GM20000 (cell line): ENCODE measurements at places on chromosomes 16 and 17.

GRCh38 chr16:67544329-67544841 lies 15.8 kb downstream of the RIPOR1 start:
- no peak for DNase-seq

- DNase-seq = no peak
Observed at GRCh38 chr17:79813297-79814126, 16.6 kb upstream of the CBX8 start.

DNA sequence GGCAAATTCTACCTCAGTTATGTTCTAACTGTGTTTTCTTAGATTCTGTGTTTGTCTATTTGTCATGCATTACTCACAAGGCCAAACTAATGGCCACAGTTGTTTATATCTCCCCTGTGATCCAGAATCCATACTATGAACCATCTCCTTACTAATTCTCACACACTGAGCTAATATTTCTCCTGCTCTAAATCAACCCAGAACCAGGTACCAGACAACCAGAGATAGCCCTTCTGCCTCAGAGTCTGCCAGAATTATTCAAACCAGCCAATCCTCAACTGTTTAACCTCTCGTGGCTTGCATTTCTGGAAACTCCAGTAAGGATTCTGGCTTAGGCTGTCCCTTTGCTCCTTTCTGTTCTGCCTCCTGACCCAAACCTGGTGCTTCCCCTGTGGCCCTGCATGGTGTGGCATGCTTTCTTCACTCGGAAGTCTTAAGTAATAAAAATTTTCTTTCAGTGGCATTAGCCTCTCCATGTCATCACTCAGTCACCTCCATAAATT lies 59.4 kb downstream of the EFCAB5 start:
- DNase-seq = no peak

DNA sequence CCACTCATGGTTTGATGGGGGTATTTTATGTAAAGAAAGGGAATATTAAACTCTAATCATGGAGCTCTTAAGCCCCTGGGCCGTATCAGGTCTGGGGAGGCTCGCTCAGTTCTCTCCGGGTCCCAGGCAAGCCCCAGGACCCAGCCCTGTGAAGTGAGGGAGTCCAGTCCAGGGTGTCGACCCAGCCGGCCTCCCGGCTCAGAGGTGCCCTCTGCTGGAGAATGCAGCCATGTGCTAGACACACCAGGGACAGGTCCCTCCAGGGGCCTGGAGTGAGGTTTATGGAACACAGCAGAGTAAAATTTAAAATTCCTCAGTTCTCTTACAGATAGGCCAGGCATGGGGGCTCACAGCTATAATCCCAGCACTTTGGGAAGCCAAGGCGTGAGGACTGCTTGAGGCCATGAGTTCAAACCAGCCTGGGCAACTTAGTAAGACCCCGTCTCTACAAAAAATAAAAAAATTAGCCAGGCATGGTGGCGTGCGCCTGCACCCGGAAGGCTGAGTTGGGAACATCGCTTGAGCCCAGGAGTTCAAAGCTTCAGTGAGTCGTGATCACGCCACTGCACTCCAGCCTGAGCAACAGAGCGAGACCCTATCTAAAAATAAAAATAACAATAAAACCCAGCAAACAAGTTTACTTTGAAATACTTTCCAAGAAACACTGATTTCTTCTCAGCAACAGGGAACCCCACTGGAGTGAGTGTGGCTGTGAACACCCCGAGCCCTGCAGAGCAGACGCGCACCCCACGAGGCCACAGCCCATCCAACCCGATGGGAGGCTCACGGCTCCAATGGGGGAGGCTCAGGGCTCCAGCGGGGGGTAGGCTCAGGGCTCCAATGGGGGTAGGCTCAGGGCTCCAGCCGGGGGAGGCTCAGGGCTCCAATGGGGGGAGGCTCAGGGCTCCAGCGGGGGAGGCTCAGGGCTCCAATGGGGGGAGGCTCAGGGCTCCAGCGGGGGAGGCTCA lies 72.2 kb downstream of the ZNF778 start:
- DNase-seq = peak; percentile 95

- no peak for DNase-seq
Observed at GRCh38 chr17:54426296-54426886, 474.3 kb upstream of the TOM1L1 start.

DNA sequence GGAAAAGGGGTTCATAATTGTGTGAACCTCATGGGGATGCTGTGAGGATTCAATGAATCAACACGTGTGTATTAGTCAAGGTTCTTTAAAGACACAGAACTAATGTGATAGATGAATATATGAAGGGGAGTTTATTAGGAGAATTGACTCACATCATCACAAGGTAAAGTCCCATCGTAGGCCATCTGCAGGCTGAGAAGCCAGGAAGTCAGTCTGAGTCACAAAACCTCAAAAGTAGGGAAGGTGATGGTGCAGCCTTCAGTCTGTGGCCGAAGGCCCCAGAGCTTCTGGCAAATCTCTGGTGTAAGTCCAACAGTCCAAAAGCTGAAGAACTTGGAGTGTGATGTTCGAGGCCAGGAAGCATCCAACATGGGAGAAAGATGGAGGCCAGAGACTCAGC lies 413.4 kb downstream of the CDH13 start:
- DNase-seq = no peak

DNA sequence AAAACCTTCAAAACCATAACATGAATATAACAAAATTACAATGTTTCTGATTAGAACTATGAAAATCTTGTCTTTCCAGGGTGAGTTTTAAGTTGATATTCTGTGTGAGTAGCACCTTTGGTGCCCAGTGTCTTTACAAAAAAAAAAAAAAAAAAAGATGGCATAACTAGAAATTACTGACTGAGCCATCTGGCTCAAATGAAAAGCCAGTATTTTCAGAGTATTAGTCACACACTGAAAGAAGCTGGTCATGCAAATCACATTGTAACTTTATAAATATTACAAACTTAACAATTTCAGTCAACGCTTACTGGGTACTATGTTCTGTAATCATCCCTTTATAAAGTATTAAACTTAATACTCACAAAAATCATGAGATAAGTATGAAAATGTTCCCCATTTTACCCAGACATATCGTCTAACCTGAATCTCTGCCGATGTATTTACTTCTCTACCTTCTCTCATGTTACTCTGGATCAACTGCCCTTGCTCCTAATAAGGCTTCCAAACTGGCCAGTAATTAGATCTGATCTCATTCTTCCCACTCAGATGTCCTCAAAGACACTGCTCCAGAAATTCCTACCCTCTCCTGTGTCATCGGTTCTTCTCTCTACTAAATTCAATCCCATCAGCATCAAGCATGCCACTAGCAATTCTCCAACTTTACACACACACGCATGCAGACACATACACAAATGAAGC lies 25.4 kb downstream of the UBE2G1 start:
- DNase-seq = peak; percentile 35

GRCh38 chr17:73976676-73977521 lies 226.6 kb upstream of the RPL38 start:
- no peak for DNase-seq

- no peak for DNase-seq
Observed at GRCh38 chr17:49454050-49454449, 39.4 kb upstream of the PHB1 start.

- DNase-seq = no peak
Observed at GRCh38 chr17:81135505-81136278, 29.6 kb upstream of the PVALEF start.

- peak; percentile 98 for DNase-seq
Observed at GRCh38 chr17:39636927-39637736, at the start of gene STARD3. STARD3 (plus strand) TSS chr17:39637144; CDS start chr17:39653532, 16,388 bp downstream.

DNA sequence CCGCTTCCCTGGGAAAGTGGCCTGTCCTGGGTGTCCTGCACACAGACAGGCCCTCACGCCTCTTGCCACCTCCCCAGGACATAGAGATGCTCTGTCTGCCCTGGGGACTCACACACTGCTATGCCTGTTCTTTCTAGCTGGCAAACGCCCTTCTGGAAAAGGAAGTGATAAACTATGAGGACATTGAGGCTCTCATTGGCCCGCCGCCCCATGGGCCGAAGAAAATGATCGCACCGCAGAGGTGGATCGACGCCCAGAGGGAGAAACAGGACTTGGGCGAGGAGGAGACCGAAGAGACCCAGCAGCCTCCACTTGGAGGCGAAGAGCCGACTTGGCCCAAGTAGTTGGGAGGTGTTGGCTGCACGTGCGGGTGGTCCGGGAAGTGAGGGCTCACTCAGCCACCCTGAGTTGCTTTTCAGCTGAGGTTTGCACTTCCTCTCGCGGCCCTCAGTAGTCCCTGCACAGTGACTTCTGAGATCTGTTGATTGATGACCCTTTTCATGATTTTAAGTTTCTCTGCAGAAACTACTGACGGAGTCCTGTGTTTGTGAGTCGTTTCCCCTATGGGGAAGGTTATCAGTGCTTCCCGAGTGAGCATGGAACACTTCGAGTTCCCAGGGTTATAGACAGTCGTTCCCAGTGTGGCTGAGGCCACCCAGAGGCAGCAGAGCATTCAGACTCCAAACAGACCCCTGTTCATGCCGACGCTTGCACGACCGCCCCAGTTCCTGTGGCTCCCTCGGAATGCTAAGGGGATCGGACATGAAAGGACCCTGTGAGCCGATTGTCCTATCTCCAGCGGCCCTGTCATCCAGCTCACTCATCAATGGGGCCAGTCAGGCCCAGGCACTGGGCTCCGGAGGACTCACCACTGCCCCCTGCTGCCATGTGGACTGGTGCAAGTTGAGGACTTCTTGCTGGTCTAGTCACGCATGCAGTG lies 3.5 kb upstream of the RPL13 start:
- DNase-seq = peak; percentile 87

DNA sequence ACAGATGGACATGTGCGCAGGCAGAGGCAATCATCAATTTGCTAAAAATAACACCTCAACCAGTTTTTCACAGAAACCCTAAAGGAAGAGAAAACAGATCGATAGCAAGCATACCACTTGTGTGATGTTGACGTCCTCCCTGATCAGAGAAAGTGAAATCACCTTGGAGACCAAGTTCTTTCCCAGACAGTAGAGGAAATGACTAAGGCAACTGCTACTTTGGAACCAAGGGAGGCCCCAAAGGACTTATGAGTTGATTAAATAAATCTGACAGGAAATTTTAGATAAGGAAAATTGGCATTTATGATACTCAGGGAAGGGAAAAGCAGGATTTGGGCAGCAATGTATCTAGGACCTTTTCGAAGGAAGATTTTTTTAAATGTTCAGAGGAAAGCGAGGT lies 267.1 kb upstream of the ASIC2 start:
- no peak for DNase-seq

- no peak for DNase-seq
Observed at GRCh38 chr17:42530952-42531454, 5.0 kb upstream of the NAGLU start.

- DNase-seq = no peak
Observed at GRCh38 chr16:57470711-57471110, 8.2 kb downstream of the POLR2C start.

GRCh38 chr16:58828901-58829545 lies 94.9 kb upstream of the GOT2 start:
- DNase-seq = no peak

- DNase-seq = no peak
Observed at GRCh38 chr17:14919631-14920213, 345.4 kb downstream of the PMP22 start.

GRCh38 chr17:63998721-63999679 lies 849 bp downstream of the PRR29 start:
- DNase-seq = no peak

- DNase-seq = no peak
Observed at GRCh38 chr16:58265480-58266052, 29.3 kb downstream of the PRSS54 start.

GRCh38 chr17:57676543-57676942 lies 68.6 kb downstream of the CCDC182 start:
- no peak for DNase-seq

- no peak for DNase-seq
Observed at GRCh38 chr16:4372578-4373355, 1.1 kb downstream of the VASN start.

DNA sequence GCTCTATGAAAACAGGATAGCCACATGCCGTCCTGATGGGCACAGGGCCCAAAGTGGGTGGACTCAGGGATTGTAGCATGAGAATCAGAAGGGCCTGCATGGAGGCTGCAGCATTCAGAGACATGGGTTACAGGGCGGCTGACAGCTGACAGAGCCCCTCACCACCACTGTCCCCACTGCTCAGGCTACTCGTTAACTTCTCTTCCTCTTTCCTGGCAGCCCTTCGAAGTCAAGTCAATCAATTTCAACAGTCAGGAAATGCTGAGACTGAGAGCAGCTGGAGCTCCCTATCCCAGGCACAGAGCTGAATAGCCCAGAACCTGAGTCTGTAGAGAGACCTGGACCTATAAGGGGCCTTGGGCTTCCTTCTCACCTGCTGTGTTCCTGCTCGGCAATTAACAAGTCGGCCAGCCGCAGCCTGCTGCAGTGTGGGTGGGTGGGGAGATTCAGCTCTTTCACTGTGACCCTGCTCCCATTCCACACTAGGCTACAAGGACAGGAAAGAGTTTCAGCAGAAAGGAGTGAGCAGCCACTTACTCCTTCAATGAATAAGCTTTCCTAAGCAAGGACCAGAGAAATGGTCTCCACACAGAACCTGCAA lies 76.9 kb downstream of the TEX14 start:
- no peak for DNase-seq

DNA sequence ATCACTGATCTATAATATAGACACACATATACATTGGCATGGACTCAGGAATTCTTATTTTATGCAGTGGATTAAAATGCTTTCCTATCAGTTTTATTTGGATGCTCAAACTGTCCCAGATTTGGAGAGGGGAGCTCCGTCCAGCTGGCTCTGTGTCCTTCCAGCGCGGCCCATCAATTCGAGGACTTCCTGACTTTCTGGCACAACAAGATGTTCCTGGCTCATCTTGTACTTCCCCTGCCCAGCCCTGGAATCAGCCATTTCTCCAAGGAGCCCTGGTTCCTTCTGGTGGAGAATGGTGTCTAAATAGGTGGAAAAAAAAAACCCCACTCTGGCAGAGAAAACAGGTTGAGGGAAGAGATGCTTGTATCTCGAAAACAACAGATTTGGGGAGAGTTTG lies 94.5 kb downstream of the CRISPLD2 start:
- no peak for DNase-seq

DNA sequence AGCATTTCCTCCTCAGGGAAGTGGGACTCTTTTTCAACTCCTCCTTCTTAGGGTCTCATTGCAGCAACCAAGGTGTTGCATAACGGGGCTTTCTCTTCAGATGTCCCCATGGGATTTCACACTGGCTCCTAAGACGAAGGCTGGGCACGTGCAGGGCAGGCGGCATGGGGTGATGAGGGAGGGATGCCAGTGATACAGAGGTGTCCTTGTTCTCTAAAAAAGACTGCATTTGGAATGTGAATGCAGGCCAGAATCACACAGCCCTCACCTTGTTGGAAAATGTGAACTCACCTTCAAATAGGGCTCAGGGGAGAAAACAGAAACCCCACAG lies 105.6 kb downstream of the XYLT1 start:
- no peak for DNase-seq
